ENCODE measurements at places on chromosomes 4 and X.

DNA sequence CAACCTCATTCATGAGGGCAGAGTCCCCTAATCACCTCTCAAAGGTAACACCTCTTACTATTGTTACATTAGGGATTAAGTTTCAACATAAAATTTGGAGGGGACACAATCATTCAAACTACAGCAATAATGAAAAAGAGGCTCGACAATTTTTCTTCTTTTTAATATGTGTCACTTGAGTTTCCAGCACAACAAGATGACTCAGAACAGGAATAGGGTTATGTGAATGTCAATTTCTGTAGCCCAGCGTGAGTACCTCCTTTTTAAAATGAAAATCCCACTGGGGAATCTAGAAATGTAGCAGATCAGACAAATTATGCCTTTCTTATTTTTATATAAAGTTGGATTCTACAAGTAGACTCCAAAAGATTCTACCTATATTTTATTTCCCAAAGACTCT lies 83.7 kb downstream of the ZNF330 start:
- DNase-seq: no peak

DNA sequence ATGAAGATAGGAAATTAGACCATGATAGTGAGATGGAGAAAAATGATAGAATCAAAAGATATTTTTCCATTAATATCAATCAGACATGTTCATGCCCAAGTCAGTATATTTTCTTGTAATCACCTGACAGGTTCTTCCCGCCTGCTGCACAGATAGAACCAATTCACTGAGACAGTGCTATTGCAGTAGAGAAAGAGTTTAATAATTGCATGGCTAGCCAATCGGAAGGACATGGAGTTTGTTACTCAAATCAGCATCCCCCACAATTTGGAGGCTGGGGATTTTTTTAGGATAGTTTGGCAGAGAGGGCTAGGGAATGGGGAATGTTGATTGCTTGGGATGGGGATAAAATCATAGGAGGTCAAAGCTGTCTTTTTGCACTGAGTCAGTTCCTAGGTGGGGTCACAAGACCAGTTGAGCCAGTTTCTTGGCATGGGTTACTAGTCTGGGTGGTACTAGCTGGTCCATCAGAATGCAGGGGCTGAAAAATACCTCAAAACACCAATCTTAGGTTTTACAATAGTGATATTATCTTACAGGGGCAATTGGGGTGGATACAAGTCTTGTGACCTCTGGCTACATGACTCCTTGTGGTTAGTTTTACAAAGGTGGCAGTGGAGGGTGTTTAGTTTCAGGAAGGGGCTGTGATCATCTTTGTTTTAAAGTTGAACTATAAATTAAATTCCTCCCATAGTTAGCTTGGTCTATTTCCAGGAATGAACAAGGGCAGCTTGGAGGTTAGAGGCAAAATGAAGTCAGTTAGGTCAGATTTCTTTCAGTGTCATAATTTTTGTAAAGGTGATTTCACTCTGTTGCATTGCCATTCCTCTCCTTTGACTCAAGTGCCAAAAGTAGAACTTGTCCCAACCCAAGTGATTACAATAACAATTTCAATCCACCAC lies 100.3 kb upstream of the PDE5A start:
- peak; percentile 81 for DNase-seq

DNA sequence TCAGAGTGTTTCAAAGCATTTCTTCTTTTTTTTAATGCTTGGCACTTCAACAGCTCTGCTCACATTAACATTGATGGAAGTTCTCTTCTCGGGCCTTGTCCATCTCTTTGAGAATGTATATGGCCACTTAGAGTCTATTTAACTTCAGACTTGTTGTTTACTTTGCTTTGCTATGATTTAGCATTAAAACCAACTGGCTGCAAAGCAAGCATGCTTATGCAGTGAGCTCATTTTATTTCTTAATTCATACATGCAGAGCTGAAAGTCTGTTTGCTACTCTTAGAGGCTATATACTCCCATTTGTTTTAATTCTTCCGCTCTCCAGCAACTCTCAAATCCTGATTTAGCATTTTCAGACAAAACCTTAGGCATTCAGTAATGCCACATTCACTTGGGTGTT lies 107.6 kb upstream of the PACRGL start:
- DNase-seq: peak; percentile 5

DNA sequence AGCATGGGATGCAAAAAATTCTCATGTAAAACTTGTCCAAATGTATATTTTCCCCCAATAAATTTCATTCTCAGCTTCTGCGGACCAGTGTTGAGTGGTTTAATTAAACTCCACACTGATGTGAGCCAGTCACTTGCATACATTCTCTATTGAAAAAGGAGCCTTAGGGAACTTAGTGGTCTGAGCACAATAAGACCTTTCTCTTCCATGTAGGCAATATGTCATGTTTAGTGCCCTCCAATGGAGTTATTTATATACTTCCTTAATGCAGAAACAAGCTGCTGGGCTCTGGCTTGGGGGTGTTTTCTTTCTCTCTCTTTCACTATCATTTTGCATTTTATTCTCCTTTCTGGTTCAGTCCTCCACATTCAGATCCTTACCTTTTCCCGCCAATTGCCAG lies 196.9 kb downstream of the ANAPC10 start:
- no peak for DNase-seq

DNA sequence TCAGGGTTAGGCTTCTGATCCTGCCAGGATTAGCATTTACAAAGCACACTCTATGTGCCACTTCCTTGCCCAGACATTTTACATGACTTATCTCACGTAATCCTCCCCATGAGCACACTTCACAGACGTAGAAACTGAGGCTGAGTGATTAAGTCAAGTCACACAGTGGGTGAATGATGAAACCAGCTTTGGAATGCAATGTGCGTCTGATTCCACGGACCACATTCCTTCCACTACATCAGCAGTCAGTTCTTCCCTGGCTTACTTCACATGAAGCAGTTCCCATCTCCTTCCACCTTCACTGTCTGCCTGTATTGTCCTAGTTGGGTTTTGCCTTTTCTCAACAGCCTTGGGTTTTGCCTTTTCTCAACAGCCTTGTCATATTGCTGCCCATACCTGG lies 134.3 kb upstream of the PPARGC1A start:
- peak; percentile 30 for DNase-seq

DNA sequence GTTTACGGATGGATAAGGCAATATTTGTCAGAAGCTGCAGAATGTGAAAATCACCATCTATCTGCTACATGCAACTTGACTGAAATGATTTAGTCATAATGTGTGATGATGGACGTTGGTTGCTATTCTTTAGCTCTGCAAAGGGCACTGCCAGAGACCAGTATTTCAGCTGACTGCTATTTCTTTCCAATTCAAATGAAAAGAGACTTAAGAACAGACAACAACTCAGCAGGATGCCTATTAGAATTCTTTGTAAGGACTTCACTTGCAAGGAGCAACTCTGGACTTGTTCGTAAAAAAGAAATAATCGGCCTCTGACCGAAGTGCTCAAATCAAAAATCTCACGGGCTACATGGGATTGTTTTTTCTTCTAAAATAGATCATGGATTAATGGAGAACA lies 262.7 kb downstream of the DHX15 start:
- DNase-seq: no peak

DNA sequence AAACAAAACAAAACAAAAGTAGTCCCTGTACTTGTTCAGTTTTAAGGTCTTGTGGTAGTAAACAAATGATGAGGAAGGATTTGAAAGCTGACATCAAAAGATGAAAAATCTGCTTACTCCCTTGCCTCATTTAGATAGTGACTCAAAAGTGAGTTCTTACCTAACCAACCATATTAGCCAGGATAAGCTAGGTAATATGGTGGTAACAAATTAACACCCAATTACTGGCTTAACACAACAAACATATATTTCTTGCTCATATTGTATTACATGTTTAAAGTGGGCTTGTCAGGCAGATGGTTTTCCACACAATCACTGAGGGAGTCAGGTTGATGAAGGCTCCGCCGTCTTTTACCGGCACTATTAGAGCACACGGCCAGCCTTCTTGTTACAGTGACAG lies 189.7 kb downstream of the PPARGC1A start:
- no peak for DNase-seq

DNA sequence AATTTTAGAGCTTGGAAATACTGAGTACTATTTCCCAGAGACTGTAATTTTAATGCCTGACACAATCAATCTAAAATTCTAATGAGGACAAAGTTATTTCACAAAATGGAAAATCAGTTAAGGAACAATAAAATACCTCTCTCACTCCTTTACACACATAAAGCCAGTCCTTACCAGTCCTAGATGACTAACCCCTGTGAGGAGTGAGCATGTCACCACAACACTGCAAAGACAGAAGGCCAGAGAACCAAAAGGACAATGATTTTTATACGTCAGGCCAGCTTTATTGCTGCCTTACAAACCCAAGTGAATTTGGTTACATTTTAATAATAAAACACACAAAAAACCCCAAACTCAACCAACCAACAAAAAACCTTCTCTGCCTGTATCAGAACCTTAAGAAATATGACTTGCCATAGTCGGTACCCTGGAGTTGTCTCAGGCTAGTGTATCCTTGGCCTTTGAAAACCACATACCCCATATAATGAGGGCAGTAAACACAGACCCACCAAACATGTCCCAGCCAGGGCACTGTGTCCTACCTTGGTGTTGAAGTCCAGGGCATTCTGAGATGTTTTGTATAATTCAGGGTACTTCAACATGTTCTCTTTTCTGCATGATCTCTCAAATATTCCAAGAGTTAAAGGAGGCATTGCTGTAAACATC lies 57.6 kb downstream of the SHISA3 start:
- no peak for DNase-seq

DNA sequence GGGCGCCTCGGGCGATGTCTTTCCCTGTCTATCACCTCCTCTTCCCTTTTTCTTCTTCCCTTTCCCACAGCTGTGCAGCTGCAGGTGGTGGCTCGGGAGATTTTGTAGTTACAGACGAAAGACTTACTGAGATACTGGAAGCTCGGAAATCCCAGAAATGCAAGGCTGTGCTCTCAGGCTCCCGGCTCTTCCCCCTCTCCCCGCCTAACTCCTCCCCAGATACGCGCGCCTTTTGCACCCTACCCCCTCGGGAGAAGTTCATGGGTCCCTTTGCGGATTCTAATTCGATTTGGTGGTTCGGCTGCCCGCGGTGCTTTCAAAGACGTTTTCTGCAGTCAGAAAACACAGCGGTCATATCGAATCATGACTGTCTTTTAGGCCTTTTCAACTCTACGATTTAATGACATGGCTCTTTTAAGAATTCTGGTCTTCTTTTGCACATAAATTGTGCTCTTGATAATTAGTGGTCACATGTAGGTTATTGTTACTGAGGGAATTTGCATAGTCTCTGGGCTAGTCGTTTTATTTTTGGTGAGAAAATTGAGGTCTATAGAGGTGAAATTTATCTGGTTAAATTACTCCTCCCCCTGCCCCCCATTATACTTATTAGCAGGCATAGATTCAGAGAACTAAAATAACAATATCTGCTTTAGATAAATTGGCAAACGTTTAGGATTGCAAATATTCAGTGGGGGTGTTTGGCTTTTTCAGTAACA lies 1.6 kb downstream of the SEPTIN11 start:
- peak; percentile 57 for DNase-seq

- no peak for DNase-seq
These were observed 19.3 kb downstream of the EVC2 start for GRCh38 chr4:5689065-5689464.

GRCh38 chr4:68324519-68325262 lies 25.2 kb downstream of the YTHDC1 start:
- no peak for DNase-seq

GRCh38 chrX:15416133-15416993 lies 32.1 kb upstream of the VEGFD start:
- DNase-seq: no peak

GRCh38 chr4:44725166-44725565 lies 1.2 kb downstream of the GNPDA2 start:
- peak; percentile 32 for DNase-seq

DNA sequence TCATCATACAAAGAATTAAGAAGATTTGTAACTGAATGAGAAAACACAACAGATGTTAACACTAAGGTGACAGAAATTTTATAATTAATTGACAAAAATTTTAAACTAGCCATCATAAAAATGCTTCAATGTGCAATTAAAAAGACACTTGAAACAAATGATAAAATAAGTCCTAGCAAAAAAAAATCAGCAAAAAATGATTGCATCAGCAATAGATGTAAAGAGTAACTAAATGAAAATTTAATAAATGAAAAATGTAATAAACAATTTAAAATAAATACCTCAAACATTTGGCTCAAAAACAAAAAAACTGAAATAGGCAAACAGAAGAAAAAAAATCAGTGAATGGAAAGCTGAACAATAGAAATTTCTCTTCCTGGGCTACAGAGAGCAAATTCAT lies 380.7 kb upstream of the GALNTL6 start:
- no peak for DNase-seq

DNA sequence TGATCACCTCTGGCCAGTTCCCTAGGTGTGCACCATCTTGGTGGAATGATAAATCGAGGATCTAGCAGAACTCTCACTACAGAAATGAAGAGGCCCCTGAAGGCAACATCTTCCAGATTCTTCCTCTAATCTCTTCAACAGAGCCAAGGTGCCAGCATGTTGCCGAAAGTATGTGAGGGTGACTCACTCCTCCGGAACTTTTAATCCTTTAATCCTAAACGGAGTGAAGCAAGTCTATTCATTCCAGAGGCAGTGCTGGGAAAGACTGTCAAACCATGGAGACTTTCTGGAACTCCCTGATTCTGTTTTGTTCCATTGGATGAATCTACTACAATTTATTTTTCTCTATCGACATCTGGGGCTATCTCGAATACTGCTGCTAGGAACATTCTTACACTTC lies 68.7 kb downstream of the SUPT20HL2 start:
- DNase-seq: peak; percentile 84

DNA sequence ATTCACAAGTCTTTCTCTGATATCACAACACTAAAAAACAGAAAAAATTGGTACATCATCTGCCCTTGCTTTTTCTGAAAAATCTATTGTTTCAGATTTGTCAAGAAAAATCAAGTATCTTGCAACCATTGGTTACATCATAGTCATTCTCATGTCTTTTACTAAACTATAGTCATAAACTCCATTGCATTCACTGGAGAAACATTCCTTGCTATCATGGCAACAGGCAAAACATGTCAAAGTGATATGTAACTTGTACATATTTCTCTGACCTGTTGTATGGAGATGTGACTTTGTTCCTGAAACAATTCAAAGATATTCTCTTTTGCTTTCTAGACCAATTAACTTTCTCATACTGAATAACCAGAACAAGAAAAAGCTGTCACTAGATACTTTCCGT lies 121.9 kb upstream of the ANK2 start:
- peak; percentile 18 for DNase-seq

GRCh38 chrX:119194621-119195020 lies 41.5 kb upstream of the PGRMC1 start:
- DNase-seq: peak; percentile 40

GRCh38 chr4:158130204-158130603 lies 42.6 kb downstream of the GASK1B start:
- no peak for DNase-seq

DNA sequence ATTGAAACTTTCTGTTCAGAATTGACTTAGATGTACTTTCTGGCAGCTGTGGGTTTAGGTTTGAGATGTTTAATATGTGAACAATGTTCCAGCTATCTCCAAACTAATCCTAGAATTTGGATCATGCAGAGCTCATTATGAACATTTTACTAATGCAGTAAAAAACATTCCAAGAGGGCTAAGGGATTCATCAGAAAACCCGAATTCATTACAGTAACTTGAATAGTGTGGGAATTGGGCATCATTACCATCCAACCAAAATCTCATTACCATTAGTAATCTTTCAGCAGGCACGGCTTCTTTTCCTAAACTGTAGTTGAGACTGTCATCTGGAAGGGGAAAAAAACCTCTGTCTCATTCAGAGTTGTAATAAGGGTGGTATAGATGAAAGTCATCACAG lies 91.0 kb downstream of the LIMCH1 start:
- DNase-seq: no peak

Data from fibroblast of the aortic adventitia (primary cell).